Urinary bladder (tissue), 4 donors: ENCODE measurements at places on chromosomes 4 and X. TPM values are rescaled to one million over a fixed set of nuclear protein-coding genes. Genes with fewer than 3 reads are reported as not detected.

Gene NOP14
- total RNA-seq, result 11.3 TPM

Gene SLC7A11
- 1.2 TPM for total RNA-seq

Gene CENPI
- 19.6 TPM for total RNA-seq

Gene BST1
- total RNA-seq, result 23.7 TPM

Gene PAK3
- 6.9 TPM for total RNA-seq

Gene SPARCL1
- 783 TPM for total RNA-seq

Gene KIAA1210
- 0.69 TPM for total RNA-seq

Gene COX7B
- 350 TPM for total RNA-seq

Gene ADRA2C
- 1.1 TPM for total RNA-seq

Gene DCAF4L1
- 0.16 TPM for total RNA-seq

Gene NOA1
- 13.3 TPM for total RNA-seq

Gene GPRASP1
- 32.0 TPM for total RNA-seq

Gene RAB40A
- 1.7 TPM for total RNA-seq

Gene AWAT2
- not detected for total RNA-seq

Gene SHROOM3
- total RNA-seq, result 11.7 TPM

Gene RPS3A
- total RNA-seq, result 2,970 TPM

Gene SPACA5
- not detected for total RNA-seq

Gene MGAT4D
- not detected for total RNA-seq

Gene UGT2B15
- total RNA-seq, result 0.26 TPM

Gene MAGEB6
- total RNA-seq, result not detected

Gene P2RY8
- total RNA-seq, result 0.26 TPM

Gene NCAPG
- 30.4 TPM for total RNA-seq

Gene TMPRSS11D
- total RNA-seq, result not detected

Gene GPR101
- not detected for total RNA-seq

Gene ARX
- not detected for total RNA-seq

Gene FTHL17
- not detected for total RNA-seq

Gene ARL9
- total RNA-seq, result 0.32 TPM

Gene ZAR1
- not detected for total RNA-seq

Gene MEPE
- total RNA-seq, result not detected

Gene SHOX
- not detected for total RNA-seq

Gene SGMS2
- total RNA-seq, result 36.6 TPM

Gene OTC
- 0.63 TPM for total RNA-seq

Gene ANK2
- 149 TPM for total RNA-seq

Gene UGT8
- total RNA-seq, result 2.0 TPM
